CD14-positive monocyte (primary cell): ENCODE measurements at places on chromosomes 4 and X.

- H3K27ac ChIP-seq = no peak overlapping the region
- no peaks in the 10 kb centered on the region for H3K27me3 ChIP-seq
- DNase-seq = no peak
These were observed 37.2 kb upstream of the USP9X start for GRCh38 chrX:41047878-41048534.

DNA sequence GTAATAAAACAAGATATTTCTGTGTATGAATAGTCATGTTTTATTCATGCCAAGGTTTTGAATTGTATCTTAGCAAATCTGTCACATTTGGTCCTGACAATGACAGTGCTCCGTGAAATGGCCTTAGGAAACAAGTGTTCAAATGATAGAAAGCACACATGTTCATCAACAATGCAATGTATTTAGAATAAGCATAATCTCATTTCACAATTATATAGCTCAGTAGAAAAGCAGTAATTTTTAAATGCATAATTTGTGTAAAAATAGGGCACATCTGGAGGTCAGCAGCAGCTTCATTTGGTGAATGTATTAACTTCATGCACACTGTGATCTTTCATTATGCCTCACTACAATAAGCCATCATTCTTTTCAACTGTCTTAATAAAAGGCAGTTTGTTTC is 380.4 kb downstream of the GPM6A start:
- no peaks in the 10 kb centered on the region for H3K36me3 ChIP-seq
- H3K27me3 ChIP-seq = no peaks in the 10 kb centered on the region
- no peak for DNase-seq
- no peak overlapping the region for H3K4me3 ChIP-seq
- no peak overlapping the region for H3K27ac ChIP-seq
- H3K4me1 ChIP-seq = no peaks in the 10 kb centered on the region

GRCh38 chrX:54494989-54495813 is 833 bp downstream of the FGD1 start:
- peaks cover 8% of the 10 kb centered on the region for H3K4me1 ChIP-seq
- DNase-seq = no peak
- H3K27me3 ChIP-seq = peaks cover 6% of the 10 kb centered on the region
- no peak overlapping the region for H3K27ac ChIP-seq

- DNase-seq = no peak
- H3K27ac ChIP-seq = no peak overlapping the region
- no peaks in the 10 kb centered on the region for H3K4me1 ChIP-seq
- no peaks in the 10 kb centered on the region for H3K36me3 ChIP-seq
These were observed 357.2 kb upstream of the FAM241A start for GRCh38 chr4:111788099-111788498.

DNA sequence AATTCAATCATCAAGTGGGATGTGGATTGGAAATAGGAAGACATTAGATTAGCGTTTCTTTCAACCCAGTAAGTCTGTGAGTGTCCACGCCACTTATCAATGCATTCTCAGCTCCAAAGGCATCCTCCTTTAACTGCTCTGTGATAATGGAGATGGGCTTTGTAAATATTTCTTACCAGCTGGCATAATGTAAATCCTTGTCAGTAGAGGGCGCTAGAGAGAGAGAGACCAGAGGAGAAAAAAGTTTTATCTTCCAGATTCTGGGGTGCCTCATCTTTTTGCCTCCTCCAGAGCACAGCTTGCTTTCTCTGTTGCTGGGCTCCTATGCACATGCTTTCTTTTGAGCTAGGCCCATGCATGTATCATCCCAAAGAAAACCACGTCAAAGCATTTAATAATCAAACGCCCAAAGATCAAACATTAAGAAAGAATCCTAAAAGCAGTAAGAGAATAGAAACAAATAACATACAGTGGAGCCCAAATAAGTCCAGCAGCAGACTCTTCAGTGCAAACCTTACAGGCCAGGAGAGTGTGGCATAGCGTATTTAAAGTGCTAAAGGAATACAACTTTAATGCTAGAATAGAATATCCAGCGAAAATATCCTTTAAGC is 9.6 kb upstream of the MTMR1 start:
- no peak overlapping the region for H3K27ac ChIP-seq
- H3K4me3 ChIP-seq = no peak overlapping the region
- no peaks in the 10 kb centered on the region for H3K36me3 ChIP-seq
- H3K4me1 ChIP-seq = peaks cover 11% of the 10 kb centered on the region

DNA sequence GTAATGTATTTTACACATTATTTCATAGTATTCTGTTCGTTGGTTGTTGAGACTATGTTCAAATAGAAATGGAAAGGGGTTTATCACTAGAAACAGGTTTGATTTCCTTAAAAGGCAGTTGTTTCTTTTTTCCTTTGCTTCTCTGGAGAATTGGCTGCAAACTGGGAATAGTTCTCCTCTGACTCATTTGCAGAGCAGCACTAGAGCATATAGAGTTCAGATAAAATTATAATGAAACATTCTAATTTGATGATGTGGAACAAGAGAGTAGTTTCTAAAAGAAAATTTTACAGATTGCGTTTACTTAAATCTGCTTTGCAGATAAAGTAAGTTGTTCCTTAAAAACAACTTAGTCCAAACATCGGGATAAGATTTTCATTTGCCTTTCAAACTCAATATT is 29.7 kb downstream of the SYNPO2 start:
- no peak overlapping the region for H3K27ac ChIP-seq
- H3K4me1 ChIP-seq = no peaks in the 10 kb centered on the region
- no peak overlapping the region for H3K4me3 ChIP-seq
- no peak for DNase-seq
- H3K36me3 ChIP-seq = no peaks in the 10 kb centered on the region

- no peak for DNase-seq
- H3K4me3 ChIP-seq = no peak overlapping the region
- H3K4me1 ChIP-seq = peaks cover 3% of the 10 kb centered on the region
- peaks cover 3% of the 10 kb centered on the region for H3K27me3 ChIP-seq
- H3K27ac ChIP-seq = no peak overlapping the region
These were observed 11.4 kb upstream of the PUDP start for GRCh38 chrX:7159149-7159861.

DNA sequence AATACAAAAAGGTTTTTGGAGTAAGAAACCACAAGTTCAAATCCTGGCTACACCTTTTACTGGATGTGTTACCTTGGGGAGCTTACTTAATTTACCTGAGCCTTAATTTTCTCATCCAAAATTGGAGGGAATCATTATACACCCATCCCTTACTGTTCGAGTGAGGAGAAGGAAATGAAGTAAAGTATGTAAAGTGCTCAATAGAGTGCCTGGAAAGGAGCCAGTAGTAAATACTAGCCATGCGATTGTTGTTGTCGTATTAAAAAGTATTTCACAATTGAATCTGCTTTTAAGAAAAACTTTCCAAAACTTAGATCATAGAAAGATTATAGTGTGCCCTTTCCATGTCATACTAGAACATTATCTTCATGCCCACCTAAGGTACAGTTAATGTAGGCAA is 124.5 kb downstream of the ATXN3L start:
- H3K27ac ChIP-seq = no peak overlapping the region
- no peak for DNase-seq
- no peak overlapping the region for H3K4me3 ChIP-seq
- no peaks in the 10 kb centered on the region for H3K36me3 ChIP-seq
- H3K27me3 ChIP-seq = peaks cover 37% of the 10 kb centered on the region
- no peaks in the 10 kb centered on the region for H3K4me1 ChIP-seq

DNA sequence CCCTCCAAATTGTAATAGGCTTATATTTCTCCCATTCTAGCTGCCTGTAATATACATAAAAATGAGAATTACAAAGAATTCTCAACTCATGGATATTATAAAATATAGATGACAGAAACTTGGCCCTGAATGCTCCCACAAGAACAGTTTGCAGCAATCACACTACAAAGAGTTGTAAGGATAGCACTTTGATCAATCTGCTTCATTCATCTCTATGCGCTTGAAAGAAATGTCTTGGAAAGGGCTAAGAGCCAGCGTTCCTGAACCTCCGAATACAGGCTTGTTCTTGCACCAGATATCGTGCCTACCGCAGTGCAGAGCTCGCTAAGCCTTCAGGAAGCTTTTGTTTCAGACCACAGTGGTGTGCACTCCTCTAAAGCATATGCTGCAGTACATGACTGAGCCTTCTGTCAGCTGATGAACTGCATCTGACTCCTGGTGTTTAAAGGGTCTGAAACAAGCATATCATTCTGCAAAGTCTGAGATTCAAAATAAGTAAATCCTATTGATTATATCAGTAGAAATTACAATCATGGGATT is 417.6 kb upstream of the ZFP42 start:
- no peak for DNase-seq
- no peak overlapping the region for H3K27ac ChIP-seq
- no peaks in the 10 kb centered on the region for H3K36me3 ChIP-seq

DNA sequence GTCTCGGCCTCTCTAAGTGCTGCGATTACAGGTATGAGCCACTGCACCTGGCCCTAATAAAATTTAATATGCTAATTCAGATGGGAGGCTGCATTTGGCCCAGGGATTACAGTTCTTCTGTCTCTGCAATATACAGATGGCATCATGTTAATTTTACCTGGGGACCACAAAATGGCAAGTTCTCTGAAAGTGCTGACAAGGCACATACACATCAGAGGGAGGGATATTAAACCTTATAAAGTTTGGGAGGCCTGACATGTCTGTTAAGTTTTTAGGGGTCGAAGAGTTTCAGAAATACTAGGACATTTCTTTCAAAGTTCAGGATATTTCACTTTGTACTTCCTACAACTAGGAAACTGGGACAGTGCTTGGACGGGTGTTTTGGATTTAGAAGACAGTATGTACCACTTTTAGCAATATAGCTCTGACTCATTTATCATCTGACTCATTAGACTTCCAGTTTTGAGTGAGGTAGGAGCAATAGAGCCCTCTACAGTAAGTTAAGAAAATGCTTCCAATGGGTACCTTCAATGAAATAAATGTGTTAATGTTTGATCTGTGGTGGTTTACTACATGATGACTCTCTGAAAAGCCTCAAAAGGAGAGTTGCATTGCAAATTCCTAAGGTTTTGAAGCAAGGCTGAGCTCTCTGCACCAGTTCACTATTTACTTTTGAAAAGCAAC is 981.0 kb upstream of the HS3ST1 start:
- H3K36me3 ChIP-seq = no peaks in the 10 kb centered on the region
- no peak overlapping the region for H3K27ac ChIP-seq
- no peaks in the 10 kb centered on the region for H3K4me1 ChIP-seq
- H3K4me3 ChIP-seq = no peak overlapping the region
- no peaks in the 10 kb centered on the region for H3K27me3 ChIP-seq

GRCh38 chr4:147808447-147808846 is 76.6 kb downstream of the ARHGAP10 start:
- H3K27me3 ChIP-seq = no peaks in the 10 kb centered on the region
- no peak overlapping the region for H3K4me3 ChIP-seq
- DNase-seq = no peak
- H3K27ac ChIP-seq = no peak overlapping the region
- H3K36me3 ChIP-seq = no peaks in the 10 kb centered on the region
- H3K4me1 ChIP-seq = peaks cover 13% of the 10 kb centered on the region

- no peak overlapping the region for H3K27ac ChIP-seq
- H3K27me3 ChIP-seq = no peaks in the 10 kb centered on the region
- H3K36me3 ChIP-seq = no peaks in the 10 kb centered on the region
- no peak overlapping the region for H3K4me3 ChIP-seq
These were observed 5.7 kb downstream of the SMIM20 start for GRCh38 chr4:25919676-25920075.

DNA sequence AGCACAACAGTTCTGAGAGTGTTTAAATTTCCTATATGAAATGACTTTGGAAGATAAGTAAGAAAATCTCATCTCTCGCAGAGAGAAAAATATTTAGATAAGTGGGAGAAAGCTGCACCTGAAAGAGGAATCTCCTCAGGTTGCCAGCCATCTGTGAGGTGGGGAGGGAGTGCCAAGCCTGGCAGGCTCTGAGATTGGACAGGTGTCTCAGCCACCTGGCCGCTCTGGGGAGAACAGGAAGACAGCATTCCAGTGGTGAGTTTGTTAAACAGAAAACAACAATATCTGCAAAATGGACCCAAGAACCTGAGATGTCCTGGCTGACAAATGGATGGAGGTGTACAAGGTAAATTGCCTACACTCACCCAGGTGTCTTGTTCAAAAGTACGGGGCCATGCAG is 31.3 kb downstream of the EMCN start:
- H3K36me3 ChIP-seq = no peaks in the 10 kb centered on the region
- no peak overlapping the region for H3K4me3 ChIP-seq
- no peak overlapping the region for H3K27ac ChIP-seq
- H3K27me3 ChIP-seq = no peaks in the 10 kb centered on the region
- H3K4me1 ChIP-seq = no peaks in the 10 kb centered on the region
- no peak for DNase-seq

DNA sequence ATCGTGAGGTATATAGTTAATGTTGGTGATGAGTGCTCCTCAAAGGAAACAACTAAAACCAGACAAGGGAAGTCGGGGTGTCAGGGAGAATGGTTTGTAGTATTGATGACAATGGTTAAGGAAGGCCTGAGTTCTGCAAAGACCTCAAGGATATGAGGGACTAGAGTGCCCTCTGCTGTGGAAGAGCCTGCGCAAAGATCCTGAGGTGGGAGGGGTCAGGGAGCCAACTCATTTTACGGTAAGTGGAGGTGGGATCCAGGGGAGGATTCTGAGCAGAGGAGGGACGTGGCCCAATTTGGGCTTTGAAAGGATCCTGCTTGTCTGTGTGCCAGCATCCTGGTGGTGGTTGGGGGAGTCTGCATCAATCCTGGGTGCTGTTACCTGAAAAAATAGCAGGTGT is 11.3 kb downstream of the UBA1 start:
- no peak overlapping the region for H3K4me3 ChIP-seq
- no peak overlapping the region for H3K27ac ChIP-seq
- DNase-seq = no peak
- H3K36me3 ChIP-seq = peaks cover 100% of the 10 kb centered on the region

DNA sequence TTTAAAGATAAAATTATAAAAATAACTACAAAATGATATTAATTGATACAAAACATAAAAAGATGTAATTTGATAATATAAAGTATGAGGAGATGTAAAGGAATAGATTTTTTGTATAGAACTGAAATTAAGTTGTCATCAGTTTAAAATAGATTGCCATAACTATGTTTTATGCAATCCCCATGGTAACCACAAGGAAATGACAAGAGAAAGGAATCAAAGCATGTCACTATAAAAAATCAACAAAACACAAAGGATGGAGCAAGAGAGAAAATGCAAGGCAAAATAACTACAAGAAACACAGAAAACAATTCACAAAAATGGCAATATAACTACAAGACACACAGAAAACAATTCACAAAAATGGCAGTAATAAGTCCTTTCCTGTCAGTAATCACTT is 27.0 kb upstream of the GUCY2F start:
- H3K27me3 ChIP-seq = no peaks in the 10 kb centered on the region
- no peak overlapping the region for H3K4me3 ChIP-seq
- no peak for DNase-seq
- H3K4me1 ChIP-seq = no peaks in the 10 kb centered on the region
- no peaks in the 10 kb centered on the region for H3K36me3 ChIP-seq

DNA sequence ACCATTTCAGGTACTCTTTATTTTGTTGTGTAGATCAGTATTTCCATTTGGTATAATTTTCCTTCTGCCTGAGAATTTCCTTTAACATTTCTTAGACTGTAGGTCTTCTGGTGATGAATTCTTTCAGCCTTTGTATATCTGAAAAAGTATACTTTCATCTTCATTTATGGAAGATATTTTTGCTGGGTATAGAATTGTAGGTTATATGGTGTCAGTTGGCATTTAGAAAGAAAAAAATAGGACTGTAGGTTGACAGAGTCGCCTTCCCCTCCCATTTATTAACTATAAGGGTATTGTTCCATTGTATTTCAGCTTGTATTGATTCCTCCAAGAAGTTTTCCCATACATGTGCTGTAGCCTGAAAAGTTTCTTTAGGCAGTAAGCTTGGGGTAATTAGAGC is 71.9 kb downstream of the KDM6A start:
- no peaks in the 10 kb centered on the region for H3K4me1 ChIP-seq
- DNase-seq = no peak
- H3K27me3 ChIP-seq = no peaks in the 10 kb centered on the region
- H3K27ac ChIP-seq = no peak overlapping the region
- no peaks in the 10 kb centered on the region for H3K36me3 ChIP-seq
